ENCODE measurements at places on chromosomes 4 and X. TPM values are rescaled to one million over a fixed set of nuclear protein-coding genes. Genes with fewer than 3 reads are reported as not detected.
A peak's percentile ranks its signal among the peaks of the same experiment; 100 is the strongest.

Gene NDNF
- 10.0 TPM for total RNA-seq

Gene ARMCX4
- total RNA-seq: 3.6 TPM

Gene TRIM61
- 4.5 TPM for total RNA-seq

DNA sequence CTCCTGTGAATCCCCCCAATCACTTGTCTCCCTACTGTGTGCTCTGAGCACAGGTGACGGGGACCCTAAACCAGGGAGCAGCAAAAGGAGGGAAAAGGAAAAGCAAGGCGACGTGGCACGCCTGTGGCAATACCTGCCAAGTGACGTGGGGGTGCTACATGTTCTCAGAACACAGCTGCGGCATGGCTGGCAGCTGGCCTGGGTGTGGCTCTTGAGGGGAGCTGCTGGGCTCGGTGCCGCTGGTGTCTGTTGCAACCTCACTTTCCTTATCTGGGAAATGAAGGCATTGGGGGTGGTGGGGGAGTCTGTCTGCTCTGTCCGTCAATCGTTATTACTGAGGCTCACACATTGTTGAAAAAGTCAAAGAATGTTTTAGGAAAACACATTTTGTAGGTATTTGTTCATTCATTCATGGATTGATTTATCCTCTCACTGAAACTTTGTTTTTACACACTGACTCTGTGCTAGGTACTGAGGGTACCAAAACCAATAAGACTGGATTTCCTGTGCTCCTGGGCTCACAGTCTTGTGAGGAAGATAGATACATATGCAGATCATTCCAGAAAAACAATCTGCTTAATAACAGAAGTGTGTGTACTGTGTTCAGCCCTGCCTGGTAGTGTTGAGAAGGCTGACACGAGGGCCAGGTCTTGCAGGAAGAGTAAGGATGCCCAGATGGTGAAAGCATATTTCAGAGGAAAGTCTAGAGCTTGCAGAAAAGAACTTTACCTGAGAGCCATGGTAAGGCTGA, 217.6 kb downstream of the PTTG2 start:
- no peak overlapping the region for H3K27ac ChIP-seq
- no peak overlapping the region for H3K4me3 ChIP-seq
- no peaks in the 10 kb centered on the region for H3K36me3 ChIP-seq
- DNase-seq: peak; percentile 71
- no peaks in the 10 kb centered on the region for H3K27me3 ChIP-seq
- peaks cover 7% of the 10 kb centered on the region for H3K4me1 ChIP-seq

GRCh38 chrX:29043746-29044145, 456.5 kb downstream of the IL1RAPL1 start:
- no peak overlapping the region for H3K4me3 ChIP-seq
- H3K4me1 ChIP-seq: no peaks in the 10 kb centered on the region
- no peak for DNase-seq
- H3K36me3 ChIP-seq: no peaks in the 10 kb centered on the region

Gene HPGDS
- not detected for total RNA-seq

Gene AMER1
- total RNA-seq: 1.7 TPM

- no peaks in the 10 kb centered on the region for H3K27me3 ChIP-seq
- H3K4me3 ChIP-seq: no peak overlapping the region
- no peak for DNase-seq
- no peaks in the 10 kb centered on the region for H3K36me3 ChIP-seq
- H3K4me1 ChIP-seq: no peaks in the 10 kb centered on the region
- no peak overlapping the region for H3K27ac ChIP-seq
These were observed 69.0 kb downstream of the ATOH1 start for GRCh38 chr4:93897559-93897958.

DNA sequence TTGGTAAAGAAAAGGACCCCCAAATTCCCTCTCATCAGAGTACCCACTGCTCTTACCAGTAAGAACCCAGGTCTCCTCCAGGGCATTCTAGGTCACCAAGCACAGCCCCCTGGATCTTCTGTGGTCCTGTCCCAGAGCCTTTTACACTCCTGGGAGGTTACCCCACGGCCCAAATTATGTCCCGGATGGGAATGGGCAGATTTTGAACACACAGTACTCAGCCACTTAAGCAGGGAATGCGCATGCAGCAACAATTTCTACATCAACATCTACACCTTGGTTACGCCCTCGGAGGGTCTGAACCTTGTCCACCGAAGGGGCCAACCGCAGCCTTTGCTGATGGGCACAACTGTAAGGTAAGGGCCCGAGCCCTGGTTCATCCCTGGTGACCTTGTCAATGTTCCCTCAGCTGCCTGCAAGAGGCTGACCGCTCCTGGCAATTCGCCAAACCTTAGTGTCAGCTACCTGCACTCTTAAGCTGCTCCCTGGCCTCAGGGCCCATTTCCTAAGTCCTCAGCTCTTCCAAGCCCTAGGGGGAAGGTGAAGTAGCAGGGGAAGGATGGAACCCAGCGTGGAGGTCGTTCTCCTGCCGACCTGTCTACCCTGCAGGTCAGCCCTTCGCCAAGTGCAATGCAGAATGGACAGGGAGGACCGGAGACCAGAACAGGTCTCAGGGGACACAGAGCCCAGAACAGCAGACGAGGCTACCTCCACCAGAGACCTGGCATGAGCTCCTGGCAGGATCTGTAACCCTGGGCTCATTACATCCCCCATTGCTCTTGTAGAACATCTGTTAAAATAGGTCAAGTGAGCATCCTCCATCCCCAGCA, 5.9 kb downstream of the TIMP1 start:
- H3K36me3 ChIP-seq: peaks cover 3% of the 10 kb centered on the region
- H3K27me3 ChIP-seq: no peaks in the 10 kb centered on the region
- DNase-seq: no peak

GRCh38 chr4:163673848-163674697, 179.6 kb downstream of the TMA16 start:
- H3K4me3 ChIP-seq: no peak overlapping the region
- DNase-seq: no peak
- no peaks in the 10 kb centered on the region for H3K27me3 ChIP-seq
- no peaks in the 10 kb centered on the region for H3K36me3 ChIP-seq
- H3K4me1 ChIP-seq: no peaks in the 10 kb centered on the region

GRCh38 chr4:111854494-111855087, 290.7 kb upstream of the FAM241A start:
- peak; percentile 19 for DNase-seq
- H3K27me3 ChIP-seq: no peaks in the 10 kb centered on the region
- H3K27ac ChIP-seq: no peak overlapping the region
- H3K4me1 ChIP-seq: no peaks in the 10 kb centered on the region

- H3K27me3 ChIP-seq: no peaks in the 10 kb centered on the region
- H3K4me3 ChIP-seq: peak overlapping the region; percentile 95
- no peaks in the 10 kb centered on the region for H3K4me1 ChIP-seq
- no peak for DNase-seq
- no peaks in the 10 kb centered on the region for H3K36me3 ChIP-seq
These were observed 805 bp downstream of the GATB start for GRCh38 chr4:151760002-151760401.

Gene IQCM
- under 0.01 TPM for total RNA-seq

GRCh38 chr4:26757751-26758150, 102.9 kb upstream of the STIM2 start:
- H3K27me3 ChIP-seq: no peaks in the 10 kb centered on the region
- no peaks in the 10 kb centered on the region for H3K4me1 ChIP-seq
- H3K36me3 ChIP-seq: no peaks in the 10 kb centered on the region
- peak; percentile 64 for DNase-seq

Gene FAM47E
- 1.0 TPM for total RNA-seq

DNA sequence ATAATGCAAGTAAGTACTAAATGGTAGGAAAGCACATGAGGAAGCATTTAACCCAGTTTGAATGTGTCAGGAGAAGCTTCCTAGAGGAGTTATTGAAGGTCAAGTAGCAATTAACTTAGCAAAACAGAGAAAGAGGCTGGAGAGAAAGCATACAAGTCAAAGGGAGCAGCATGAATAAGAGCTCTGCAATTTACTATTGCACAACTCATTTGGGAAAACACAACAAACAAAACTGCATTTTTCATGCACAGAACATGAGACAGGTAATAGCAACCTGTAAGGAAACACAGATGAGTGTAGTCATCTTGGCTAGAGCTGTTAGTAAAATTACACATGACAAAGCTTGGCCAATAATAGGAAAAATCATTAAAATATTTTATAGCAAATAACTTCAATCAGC, 538.1 kb downstream of the PPP4R3C start:
- H3K36me3 ChIP-seq: no peaks in the 10 kb centered on the region
- H3K4me1 ChIP-seq: no peaks in the 10 kb centered on the region
- H3K27ac ChIP-seq: no peak overlapping the region
- peak; percentile 11 for DNase-seq

Gene SMIM10
- total RNA-seq: 10.0 TPM

- no peaks in the 10 kb centered on the region for H3K27me3 ChIP-seq
- H3K27ac ChIP-seq: no peak overlapping the region
- no peaks in the 10 kb centered on the region for H3K4me1 ChIP-seq
- H3K36me3 ChIP-seq: no peaks in the 10 kb centered on the region
- DNase-seq: no peak
- H3K4me3 ChIP-seq: no peak overlapping the region
These were observed 477.7 kb downstream of the PDGFC start for GRCh38 chr4:156493858-156494257.

DNA sequence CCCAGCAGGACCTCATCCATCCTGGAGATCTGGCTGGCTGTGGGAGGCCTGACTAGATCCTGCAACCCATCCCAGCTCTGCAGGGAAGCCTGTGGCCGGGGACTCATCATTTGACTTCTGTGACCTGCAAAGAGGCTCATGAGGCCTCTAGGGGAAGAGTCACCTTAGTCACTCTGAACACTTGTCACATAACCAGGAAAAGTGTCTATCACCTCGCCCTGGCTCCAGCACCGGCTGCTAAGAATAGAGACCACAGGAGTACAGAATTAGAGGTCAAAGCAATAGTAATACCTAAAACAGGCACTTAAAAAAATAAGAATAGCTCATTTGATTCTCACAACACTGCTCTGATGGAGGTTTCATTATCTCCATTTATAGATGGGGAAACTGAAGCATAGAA, 3.8 kb upstream of the NSG1 start:
- no peak for DNase-seq
- H3K4me1 ChIP-seq: no peaks in the 10 kb centered on the region
- H3K27me3 ChIP-seq: peaks cover 35% of the 10 kb centered on the region
- no peaks in the 10 kb centered on the region for H3K36me3 ChIP-seq

- H3K36me3 ChIP-seq: no peaks in the 10 kb centered on the region
- peak overlapping the region; percentile 72 for H3K4me3 ChIP-seq
- no peak overlapping the region for H3K27ac ChIP-seq
- peaks cover 23% of the 10 kb centered on the region for H3K4me1 ChIP-seq
These were observed 134.7 kb downstream of the PALLD start for GRCh38 chr4:168631241-168632162.

GRCh38 chrX:150573106-150573505, 4.7 kb downstream of the MTM1 start:
- H3K4me1 ChIP-seq: no peaks in the 10 kb centered on the region
- H3K27ac ChIP-seq: no peak overlapping the region
- no peaks in the 10 kb centered on the region for H3K27me3 ChIP-seq
- no peak overlapping the region for H3K4me3 ChIP-seq
- H3K36me3 ChIP-seq: no peaks in the 10 kb centered on the region

Gene NAP1L5
- total RNA-seq: 8.9 TPM

GRCh38 chrX:19070555-19070994, 51.7 kb downstream of the ADGRG2 start:
- H3K4me3 ChIP-seq: no peak overlapping the region
- no peaks in the 10 kb centered on the region for H3K27me3 ChIP-seq
- H3K36me3 ChIP-seq: no peaks in the 10 kb centered on the region
- H3K27ac ChIP-seq: no peak overlapping the region
- no peaks in the 10 kb centered on the region for H3K4me1 ChIP-seq

Gene ZFYVE28
- 8.2 TPM for total RNA-seq

DNA sequence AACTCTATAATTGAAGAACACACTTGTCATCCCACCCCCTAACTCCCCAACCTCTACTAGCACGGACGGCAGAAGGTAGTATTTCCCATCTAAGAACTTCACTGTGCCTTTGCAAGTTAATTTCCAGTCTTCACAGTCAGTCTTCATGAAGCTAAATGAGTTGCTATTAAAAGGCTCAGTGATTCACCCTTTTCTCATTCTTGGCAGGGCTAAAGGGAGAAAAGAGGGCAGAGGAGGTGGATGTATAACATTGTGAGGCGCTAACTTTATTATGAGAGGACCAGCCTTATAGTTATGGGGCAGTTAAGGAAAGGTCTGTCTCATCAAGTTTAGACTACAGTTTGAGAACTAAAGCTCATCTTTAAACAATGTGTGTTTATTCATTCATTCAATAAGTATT, 161.0 kb upstream of the S100G start:
- no peak overlapping the region for H3K27ac ChIP-seq
- H3K4me1 ChIP-seq: peaks cover 2% of the 10 kb centered on the region
- no peak overlapping the region for H3K4me3 ChIP-seq

DNA sequence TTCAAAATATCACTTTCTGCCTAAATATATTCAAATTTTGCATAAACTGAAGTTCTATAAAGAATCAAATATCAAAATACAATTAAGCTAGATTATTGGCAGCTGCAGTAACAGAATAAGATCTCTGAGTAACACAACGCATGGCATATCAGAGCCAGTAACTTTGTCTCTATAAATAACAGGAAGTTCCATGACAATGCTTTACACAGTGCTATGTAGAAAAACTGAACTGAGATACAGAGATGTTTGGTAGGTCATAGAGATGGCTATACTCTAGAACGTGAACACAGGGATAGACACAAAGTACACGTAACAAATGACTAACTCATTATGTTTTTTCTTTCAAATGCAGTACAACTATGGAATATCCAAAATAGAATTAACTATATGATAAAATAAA, 18.2 kb downstream of the UBE2D3 start:
- peaks cover 5% of the 10 kb centered on the region for H3K4me1 ChIP-seq

- H3K27ac ChIP-seq: no peak overlapping the region
- H3K27me3 ChIP-seq: no peaks in the 10 kb centered on the region
- H3K4me3 ChIP-seq: no peak overlapping the region
- H3K4me1 ChIP-seq: no peaks in the 10 kb centered on the region
- no peaks in the 10 kb centered on the region for H3K36me3 ChIP-seq
These were observed 200.4 kb downstream of the ADGRL3 start for GRCh38 chr4:61400439-61401038.

DNA sequence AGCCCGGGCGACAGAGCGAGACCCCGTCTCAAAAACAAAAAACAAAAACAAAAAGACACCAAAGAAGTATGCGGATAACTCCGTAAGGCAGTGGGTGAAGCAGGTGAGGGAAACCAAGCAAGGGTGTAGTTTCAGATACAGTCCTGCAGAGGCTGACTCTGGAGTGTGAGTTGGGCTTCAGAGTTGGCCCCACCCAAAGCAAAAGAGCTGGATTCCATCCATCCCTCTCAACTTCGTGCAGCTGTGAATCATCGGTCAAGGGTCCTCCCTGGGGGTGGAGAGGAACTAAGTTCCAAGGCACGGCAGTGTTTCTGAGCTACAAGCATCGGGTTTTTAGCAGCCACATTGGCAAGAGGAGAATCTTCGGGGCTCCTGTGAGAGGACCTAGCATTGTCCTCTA, 43.9 kb upstream of the FAM9A start:
- peak; percentile 83 for DNase-seq
- H3K36me3 ChIP-seq: no peaks in the 10 kb centered on the region
- no peak overlapping the region for H3K4me3 ChIP-seq
- H3K27me3 ChIP-seq: no peaks in the 10 kb centered on the region

- no peaks in the 10 kb centered on the region for H3K27me3 ChIP-seq
- H3K4me3 ChIP-seq: no peak overlapping the region
- no peaks in the 10 kb centered on the region for H3K4me1 ChIP-seq
- no peak for DNase-seq
These were observed 86.8 kb downstream of the LIMCH1 start for GRCh38 chr4:41624765-41625164.

GRCh38 chrX:68941385-68941952, 112.6 kb downstream of the EFNB1 start:
- no peak overlapping the region for H3K4me3 ChIP-seq
- DNase-seq: peak; percentile 70
- H3K4me1 ChIP-seq: peaks cover 16% of the 10 kb centered on the region
- peaks cover under 1% of the 10 kb centered on the region for H3K27me3 ChIP-seq
- H3K27ac ChIP-seq: no peak overlapping the region

Gene ABHD18
- 5.4 TPM for total RNA-seq

Gene TAF9B
- total RNA-seq: 29.1 TPM

Measured in fibroblast of lung (primary cell).